ENCODE measurements at places on chromosomes 5 and 9.
A peak's percentile ranks its signal among the peaks of the same experiment; 100 is the strongest.

DNA sequence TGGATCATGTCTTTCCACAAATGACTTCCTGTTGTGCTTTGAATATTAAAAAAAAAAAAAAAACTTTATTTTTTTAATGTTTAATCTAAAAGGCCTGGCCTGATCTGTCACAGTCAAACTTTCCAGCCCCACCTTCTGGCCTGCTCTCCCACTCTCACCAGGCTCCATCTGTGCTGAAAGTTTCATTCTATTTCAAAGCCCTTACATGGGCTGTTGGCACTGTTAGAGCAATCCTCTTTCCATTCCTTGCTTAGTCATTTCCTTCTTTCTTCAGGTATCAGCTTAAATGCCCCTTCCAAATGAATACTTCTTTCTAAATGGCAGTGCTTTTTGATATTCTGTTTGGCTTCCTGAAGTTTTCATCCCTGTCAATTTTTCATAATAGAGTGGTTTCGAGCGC lies 1104.8 kb upstream of the C9orf72 start:
- no peak for DNase-seq

DNA sequence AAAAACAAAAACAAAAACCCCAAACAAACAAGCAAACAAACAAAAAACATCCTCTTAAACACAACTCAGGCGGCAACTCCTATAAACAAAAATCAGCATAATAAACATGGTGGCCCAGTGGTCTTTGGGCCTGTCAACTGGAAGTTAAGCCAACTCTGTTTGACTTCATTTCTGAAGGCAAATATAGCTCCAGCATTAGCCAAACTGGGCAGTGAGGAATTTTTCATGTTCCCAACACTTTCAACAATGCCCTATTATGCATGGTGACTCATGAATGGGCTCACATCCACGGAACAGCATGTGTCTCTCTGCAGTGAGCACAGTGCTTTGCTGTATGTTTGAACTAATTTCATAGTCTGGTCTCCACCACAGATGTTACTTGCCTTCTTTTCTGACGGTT lies 143.9 kb upstream of the STC2 start:
- no peak for DNase-seq

DNA sequence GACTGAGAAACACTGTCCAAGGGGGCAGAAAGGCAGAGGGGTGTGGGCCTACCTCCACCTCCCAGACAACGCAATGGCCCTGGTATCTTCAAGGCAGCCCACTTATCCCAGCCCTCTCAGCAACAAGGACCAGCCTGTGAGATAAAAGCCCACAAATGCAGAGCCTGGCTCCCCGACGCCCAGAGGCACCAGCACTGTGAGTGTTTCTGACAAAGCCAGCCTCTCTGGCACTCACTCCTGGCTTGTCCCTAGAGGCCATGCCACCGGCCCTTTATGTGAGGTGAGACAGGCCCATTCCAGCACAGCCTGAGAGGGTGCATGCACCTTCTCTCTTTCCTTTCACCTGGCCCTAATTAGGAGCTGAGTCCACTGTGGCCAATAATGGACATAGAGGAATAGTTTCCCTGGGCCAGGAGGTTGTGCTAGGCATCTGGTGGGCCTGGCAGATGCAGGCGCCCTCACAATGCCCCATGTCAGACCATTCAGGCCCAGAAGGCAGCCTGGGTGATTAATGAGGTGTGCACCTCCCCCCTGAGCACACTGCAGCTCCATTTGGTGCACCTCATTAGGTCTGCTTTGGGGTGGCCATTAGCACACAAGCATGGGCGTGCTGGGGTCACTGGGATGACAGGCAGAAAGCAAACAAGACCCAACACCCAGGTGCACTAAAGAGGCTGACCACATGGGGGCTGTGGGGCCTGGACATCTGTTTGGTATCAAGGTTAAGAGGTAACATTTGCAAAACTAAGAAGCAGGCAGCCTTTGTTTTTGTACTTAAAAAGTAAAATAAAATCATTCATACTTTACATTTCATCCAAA lies 176.0 kb downstream of the MED10 start:
- DNase-seq: no peak

GRCh38 chr5:173010547-173011464 lies 27.2 kb downstream of the ATP6V0E1 start:
- DNase-seq: peak; percentile 30

DNA sequence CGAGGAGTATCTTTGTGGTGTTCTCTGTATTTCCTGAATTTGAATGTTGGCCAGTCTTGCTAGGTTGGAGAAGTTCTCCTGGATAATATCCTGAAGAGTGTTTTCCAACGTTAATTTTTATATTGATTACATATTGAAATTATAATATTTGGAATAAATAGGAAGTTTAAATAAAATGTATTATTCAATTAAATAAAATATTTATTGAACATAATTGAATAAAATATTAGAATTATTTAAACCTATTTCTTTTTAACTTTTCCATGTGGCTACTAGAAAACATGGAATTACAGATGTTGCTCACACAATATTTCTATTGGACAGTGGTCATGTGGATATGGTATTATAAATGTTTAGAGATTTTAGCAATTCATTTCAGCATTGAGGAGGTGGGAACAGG lies 170.8 kb upstream of the FST start:
- DNase-seq: no peak
